ENCODE measurements at places on chromosomes 2 and 18.

GRCh38 chr18:39305766-39306165, 1740.2 kb upstream of the CELF4 start:
- DNase-seq = no peak

DNA sequence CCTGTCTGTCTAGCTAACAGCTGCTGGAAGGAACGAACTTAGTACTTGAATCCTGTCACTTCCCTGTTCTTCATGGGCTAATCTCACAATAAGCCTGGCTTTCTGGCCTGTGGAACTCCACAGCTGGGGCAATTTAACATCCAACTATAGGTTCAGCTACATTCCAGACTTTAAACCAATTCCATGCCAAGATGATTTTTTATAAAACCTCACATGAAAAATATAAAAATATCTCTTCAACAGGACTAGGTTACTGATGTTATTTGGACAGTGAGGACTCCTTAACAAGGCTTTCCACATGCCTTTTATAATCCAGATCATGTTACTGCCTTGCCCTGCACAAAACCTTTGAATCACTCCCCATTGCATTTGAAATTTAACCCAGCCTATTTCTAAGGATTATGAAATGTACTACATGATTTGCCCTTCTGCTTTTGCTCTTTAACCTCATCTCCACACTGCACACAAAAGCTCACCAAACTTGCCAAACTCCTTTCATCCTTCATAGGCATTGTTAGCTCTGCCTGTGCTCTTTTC, 863.2 kb upstream of the CHAC2 start:
- DNase-seq = no peak

DNA sequence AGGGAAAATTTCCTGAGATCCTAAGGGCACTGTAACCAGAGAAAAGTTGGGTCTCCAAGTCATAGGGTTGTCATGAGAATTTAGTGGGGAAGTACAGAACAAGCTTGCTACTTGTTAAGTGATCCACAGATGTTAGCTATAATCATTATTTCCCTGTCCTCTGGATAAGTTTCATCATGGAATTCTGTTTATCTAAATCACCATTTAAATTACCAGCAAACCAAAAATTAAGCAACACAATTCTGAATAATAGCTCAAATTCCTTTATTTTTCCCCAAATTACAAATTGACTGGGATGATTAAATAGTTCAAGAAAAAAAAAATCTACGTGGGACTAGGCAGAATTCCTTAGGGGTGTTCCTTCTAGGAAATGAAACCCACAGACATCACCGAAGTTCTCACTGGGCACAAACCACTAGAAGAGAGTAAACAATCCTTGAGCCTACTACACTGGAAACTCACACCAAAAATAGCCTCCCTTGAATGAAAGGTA, 159.5 kb downstream of the COL6A3 start:
- DNase-seq = no peak

DNA sequence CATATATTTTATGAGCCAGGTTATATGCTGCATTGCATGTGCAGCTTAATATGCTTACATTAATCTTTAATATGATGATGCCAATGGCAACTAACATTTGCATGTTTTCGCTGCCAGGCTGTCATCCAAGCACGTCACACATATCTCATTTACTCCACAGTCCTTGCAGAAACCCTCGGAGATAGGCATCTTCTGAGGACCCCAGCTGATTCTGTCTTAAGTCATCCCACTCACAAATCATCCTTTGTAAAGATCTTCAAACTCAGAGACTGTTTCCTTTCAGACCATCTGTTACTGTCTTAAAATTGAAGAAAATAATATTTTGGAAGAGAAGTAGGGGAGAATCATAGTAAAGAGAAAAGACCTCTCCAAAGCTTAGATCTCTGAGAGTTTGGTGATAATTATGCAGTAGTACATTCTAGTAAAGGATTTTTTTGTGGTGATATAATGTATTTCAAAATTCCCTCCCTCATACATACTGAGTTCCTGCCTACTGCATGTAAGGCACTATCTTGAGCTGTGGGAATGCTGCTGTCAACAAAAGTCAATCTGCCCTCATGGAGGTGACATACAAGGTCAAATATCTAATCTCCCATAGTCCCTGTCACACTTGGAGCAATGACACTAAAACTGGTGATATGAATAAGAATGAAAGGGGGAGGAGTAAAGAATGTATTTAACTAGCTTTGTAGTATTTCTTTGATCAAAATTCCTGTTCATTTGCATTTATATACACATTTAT, 11.0 kb downstream of the ITGA4 start:
- no peak for DNase-seq

- DNase-seq = no peak
Measured at GRCh38 chr2:105896765-105897163, 152.1 kb downstream of the NCK2 start.

DNA sequence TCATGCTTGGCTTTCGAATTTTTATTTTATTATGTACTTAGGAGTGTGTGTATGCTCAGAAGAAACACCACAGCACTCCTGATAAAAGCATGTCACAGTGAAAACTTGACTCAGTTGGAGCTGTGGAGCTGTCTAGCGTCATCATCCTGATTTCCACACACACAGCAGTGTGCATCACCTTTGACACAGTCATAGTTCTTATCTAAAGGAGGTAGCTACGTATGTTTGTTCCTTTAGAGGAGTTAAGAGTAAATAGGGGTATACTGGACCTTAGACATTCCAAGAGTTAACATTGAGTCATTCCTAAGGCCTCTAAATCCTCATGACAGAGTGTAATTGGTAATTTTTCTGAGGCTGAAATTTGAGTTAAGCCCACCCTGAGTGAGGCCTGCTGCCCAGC, 96.9 kb downstream of the PHLPP1 start:
- no peak for DNase-seq

- no peak for DNase-seq
Measured at GRCh38 chr2:151333083-151333482, 24.3 kb upstream of the TNFAIP6 start.

DNA sequence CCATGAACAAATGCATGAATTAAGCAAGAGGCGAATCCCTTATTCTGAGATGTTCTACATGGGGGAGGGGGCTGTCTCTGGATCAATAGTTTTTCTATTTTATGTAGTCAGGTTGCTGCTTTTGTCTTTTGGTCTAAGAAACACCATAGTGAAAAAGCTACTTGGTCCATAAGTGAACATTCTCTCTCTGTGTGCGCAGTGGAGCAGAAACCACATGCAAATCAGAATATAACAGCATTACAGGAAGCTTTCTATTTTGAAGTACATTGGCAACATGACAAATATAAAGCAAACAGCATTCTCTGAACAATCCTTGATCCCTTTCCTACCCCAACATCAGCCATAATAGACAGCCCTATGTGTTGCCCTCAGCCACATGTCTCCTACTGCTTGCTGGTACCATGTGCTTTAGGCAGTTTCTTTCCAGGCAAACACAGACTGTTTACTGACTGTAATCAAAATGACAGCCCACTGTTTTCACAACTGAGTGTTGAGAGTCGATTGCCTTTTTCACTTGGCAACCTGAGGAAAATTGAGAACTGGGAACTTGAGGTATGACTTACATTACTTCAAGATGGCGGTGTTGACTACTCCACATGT, 10.6 kb downstream of the SCN3A start:
- no peak for DNase-seq

GRCh38 chr2:118046634-118047210, 32.9 kb upstream of the CCDC93 start:
- peak; percentile 22 for DNase-seq

GRCh38 chr2:218982586-218983262, 2.3 kb downstream of the FEV start:
- no peak for DNase-seq

GRCh38 chr18:62576845-62577512, 54.2 kb downstream of the ZCCHC2 start:
- no peak for DNase-seq

- no peak for DNase-seq
Measured at GRCh38 chr2:40030456-40030975, 251.5 kb upstream of the THUMPD2 start.
